NK-92 treated with Interleukin-12 subunit alpha and Interleukin-12 subunit beta, amount 100 ng/mL, for 24 hours (cell line): ENCODE measurements at places on chromosomes 1 and 21.

DNA sequence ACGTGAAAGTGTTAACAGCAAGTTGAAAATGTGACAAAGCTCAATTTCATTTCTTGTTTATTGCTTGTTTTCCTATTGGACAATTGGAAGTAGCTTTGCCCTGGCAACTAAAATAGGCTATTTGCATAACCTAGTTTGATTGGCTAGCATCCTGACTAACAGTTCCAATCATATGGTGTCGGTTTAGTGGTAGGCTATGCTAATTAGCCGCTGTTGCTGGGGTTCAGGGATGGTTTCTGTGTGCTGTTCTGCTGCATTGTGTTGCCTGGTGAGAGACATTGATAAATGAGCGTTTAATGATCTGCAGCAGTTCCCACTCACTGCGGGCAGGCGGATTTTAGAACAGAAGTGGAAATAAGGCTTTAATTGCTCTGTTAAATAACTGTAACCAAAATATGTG is 68.5 kb downstream of the DYRK1A start:
- no peak for DNase-seq

GRCh38 chr1:23417570-23417969 is 7.0 kb downstream of the TCEA3 start:
- DNase-seq, result no peak

GRCh38 chr1:198683449-198683848 is 44.6 kb downstream of the PTPRC start:
- no peak for DNase-seq

GRCh38 chr1:227308367-227309336 is 9.6 kb downstream of the CDC42BPA start:
- no peak for DNase-seq
